HCT116 (cell line): ENCODE measurements at places on chromosomes 4 and X. TPM values are rescaled to one million over a fixed set of nuclear protein-coding genes. Genes with fewer than 3 reads are reported as not detected.

The TMEM47 gene
- 0.10 TPM for total RNA-seq

The RTL3 gene
- not detected for total RNA-seq

The F11 gene
- total RNA-seq, result not detected

GRCh38 chr4:100816436-100817045 is 298.7 kb upstream of the EMCN start:
- no peaks in the 10 kb centered on the region for H3K27me3 ChIP-seq
- H3K36me3 ChIP-seq, result no peaks in the 10 kb centered on the region
- H3K27ac ChIP-seq, result no peak overlapping the region

The FGFR3 gene
- 31.7 TPM for total RNA-seq

GRCh38 chr4:175034986-175035705 is 117.0 kb downstream of the ADAM29 start:
- no peaks in the 10 kb centered on the region for H3K36me3 ChIP-seq
- no peaks in the 10 kb centered on the region for H3K27me3 ChIP-seq
- no peaks in the 10 kb centered on the region for H3K4me1 ChIP-seq
- H3K4me3 ChIP-seq, result no peak overlapping the region
- H3K27ac ChIP-seq, result no peak overlapping the region

DNA sequence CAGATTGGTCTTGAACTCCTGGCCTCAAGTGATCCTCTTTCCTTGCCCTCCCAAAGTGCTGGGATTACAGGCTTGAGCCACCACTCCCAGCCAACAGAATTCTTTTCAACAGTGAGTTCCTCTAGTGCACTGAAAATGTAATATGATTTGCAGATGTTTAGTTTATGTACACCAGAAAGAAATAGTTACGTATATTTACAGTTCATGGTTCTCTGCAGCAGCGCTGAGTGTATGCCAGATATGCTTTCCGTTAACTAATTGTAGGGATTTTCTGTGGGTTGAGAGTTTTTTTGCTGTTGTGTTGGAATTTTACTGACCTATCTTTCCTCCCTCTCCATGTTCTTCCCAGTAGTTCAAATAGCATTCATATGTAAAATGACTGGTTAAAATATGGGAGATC is 44.0 kb downstream of the GAB1 start:
- no peaks in the 10 kb centered on the region for H3K36me3 ChIP-seq
- H3K27ac ChIP-seq, result no peak overlapping the region
- H3K27me3 ChIP-seq, result no peaks in the 10 kb centered on the region
- H3K4me3 ChIP-seq, result no peak overlapping the region
- no peaks in the 10 kb centered on the region for H3K4me1 ChIP-seq

GRCh38 chr4:121898150-121898549 is 27.9 kb upstream of the BBS7 start:
- H3K27me3 ChIP-seq, result no peaks in the 10 kb centered on the region
- DNase-seq, result peak; percentile 10
- no peaks in the 10 kb centered on the region for H3K36me3 ChIP-seq
- H3K4me1 ChIP-seq, result no peaks in the 10 kb centered on the region

- H3K36me3 ChIP-seq, result no peaks in the 10 kb centered on the region
- no peaks in the 10 kb centered on the region for H3K4me1 ChIP-seq
- no peak for DNase-seq
- H3K4me3 ChIP-seq, result no peak overlapping the region
- no peak overlapping the region for H3K27ac ChIP-seq
- no peaks in the 10 kb centered on the region for H3K27me3 ChIP-seq
Observed at GRCh38 chrX:79138658-79139241, 5.7 kb upstream of the GPR174 start.

The FAT1 gene
- total RNA-seq, result 676 TPM

The HEPH gene
- total RNA-seq, result 0.44 TPM

GRCh38 chrX:150841456-150842197 is 56.8 kb downstream of the CD99L2 start:
- H3K36me3 ChIP-seq, result no peaks in the 10 kb centered on the region
- H3K27me3 ChIP-seq, result no peaks in the 10 kb centered on the region
- DNase-seq, result no peak
- no peak overlapping the region for H3K27ac ChIP-seq

GRCh38 chr4:80229590-80229989 is 32.3 kb downstream of the PRDM8 start:
- peaks cover 87% of the 10 kb centered on the region for H3K27me3 ChIP-seq
- H3K4me3 ChIP-seq, result no peak overlapping the region
- DNase-seq, result no peak

The GAGE10 gene
- not detected for total RNA-seq

DNA sequence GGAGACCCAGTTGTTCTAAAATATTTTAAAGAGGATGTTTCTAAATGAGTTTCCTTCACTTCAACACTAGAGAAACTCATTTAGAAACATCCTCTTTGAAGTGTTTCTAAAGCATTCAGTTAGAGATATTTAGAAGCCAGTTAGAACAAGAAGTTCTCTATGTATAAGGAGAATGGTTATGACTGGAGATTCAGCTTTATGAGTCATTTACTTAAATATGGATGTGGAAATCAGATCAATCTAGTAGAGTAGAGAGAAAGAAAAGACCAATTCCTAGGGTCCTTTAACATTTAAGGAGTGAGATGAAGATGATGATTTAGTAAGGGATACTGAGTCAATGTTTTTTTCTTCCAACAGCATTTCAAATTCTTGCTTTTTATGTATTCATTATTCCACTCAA is 234.1 kb downstream of the GRXCR1 start:
- DNase-seq, result no peak
- no peak overlapping the region for H3K27ac ChIP-seq
- no peaks in the 10 kb centered on the region for H3K27me3 ChIP-seq
- no peaks in the 10 kb centered on the region for H3K36me3 ChIP-seq
- H3K4me3 ChIP-seq, result no peak overlapping the region

DNA sequence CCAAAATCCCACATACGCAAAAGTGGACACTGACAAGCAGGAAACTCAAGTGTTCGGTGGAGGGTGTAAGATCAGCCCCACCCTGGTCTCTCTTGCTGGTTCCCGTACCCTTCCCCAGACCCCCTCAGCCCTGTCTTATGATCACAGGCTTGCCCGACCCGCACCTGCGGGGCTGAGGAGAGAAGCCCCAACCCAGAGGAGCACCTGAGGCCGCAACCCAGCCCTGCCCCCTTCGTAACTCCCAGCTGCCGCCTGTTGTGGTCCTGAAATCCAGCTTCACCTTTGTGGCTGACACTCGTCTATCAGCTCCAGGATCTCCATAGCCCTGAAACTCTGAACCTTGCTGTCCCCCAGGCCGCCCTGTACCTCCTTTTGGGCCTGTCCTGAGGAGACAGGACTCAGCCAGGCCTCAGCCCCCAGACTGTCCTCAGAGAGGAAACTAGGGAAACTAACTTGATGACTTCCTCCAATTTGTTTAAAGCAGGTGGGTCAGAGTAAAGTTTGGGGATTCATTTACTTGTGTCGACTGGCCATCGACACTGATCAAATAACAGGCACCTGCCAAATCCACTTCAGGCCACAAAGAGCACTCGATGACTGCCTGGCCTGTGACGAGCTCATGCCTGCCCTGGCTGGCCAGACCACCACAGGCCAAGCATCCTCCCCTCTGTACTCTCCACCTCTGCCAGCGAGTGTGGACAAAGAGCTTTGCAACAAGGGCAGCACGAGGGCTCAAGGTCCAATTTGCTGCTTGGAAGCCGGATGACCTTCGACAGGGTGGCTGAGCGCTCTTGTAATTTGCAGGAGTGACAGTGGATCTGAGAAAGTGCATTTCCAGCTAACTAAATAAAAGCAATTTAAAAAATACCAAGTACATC is 19.3 kb downstream of the DCTD start:
- H3K27ac ChIP-seq, result no peak overlapping the region
- H3K4me3 ChIP-seq, result no peak overlapping the region
- peaks cover 22% of the 10 kb centered on the region for H3K36me3 ChIP-seq

DNA sequence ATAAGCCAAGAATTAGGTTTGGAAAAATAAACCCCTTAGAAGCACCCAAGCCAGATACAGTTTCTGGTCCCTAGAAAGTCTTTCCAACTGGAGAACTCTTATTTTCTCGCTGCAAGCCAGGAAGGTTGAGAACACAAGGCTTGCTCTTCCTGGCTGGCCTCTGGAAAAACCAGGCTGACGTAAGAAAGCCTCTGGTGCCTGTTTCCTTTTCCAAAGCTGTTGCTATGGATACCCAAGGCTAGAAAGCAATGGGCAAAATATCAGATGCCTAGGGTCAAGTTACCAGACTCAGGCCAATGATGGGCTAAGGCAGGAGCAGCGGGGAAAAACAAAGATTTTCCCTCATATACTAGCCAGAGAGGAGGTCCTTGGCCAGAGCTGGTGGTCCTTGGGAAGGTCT is 281.6 kb downstream of the KLHL13 start:
- no peak for DNase-seq
- no peaks in the 10 kb centered on the region for H3K36me3 ChIP-seq
- H3K4me1 ChIP-seq, result no peaks in the 10 kb centered on the region
- H3K27ac ChIP-seq, result no peak overlapping the region
- no peak overlapping the region for H3K4me3 ChIP-seq

The FGG gene
- 2.7 TPM for total RNA-seq

DNA sequence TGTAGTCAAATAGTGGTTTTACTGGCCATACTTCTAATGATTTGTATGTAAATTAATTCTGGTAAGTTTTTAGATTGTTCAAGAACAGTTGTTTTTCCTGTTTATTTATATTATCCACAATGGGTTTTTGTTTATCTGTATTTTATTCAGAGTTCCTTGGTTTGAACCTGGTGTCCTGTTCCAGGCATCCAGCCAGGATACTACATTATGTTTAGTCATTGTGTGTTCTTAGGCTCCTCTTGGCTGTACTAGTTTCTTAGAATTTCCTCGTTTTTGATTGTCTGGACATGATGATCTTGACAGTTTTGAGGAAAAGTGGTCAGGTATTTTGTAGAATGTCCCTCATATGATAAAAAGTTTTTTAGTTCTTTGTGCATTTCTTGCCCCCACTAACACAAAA is 7.8 kb downstream of the TIGD2 start:
- peaks cover 23% of the 10 kb centered on the region for H3K4me1 ChIP-seq
- no peaks in the 10 kb centered on the region for H3K36me3 ChIP-seq
- no peak overlapping the region for H3K4me3 ChIP-seq
- DNase-seq, result no peak
- H3K27me3 ChIP-seq, result no peaks in the 10 kb centered on the region
- no peak overlapping the region for H3K27ac ChIP-seq

- H3K4me1 ChIP-seq, result no peaks in the 10 kb centered on the region
- no peak overlapping the region for H3K4me3 ChIP-seq
- H3K27me3 ChIP-seq, result no peaks in the 10 kb centered on the region
- DNase-seq, result no peak
Observed at GRCh38 chrX:53018627-53019026, 30.0 kb upstream of the GPR173 start.

The DMD gene
- 0.05 TPM for total RNA-seq

The GPR78 gene
- not detected for total RNA-seq

- peaks cover 8% of the 10 kb centered on the region; the same call in 1 of the 2 replicates for H3K4me1 ChIP-seq
- H3K36me3 ChIP-seq, result no peaks in the 10 kb centered on the region
- no peak for DNase-seq
- no peak overlapping the region for H3K27ac ChIP-seq
Observed at GRCh38 chr4:138659812-138660316, 355.7 kb upstream of the NOCT start.

The KLF3 gene
- total RNA-seq, result 44.2 TPM

The KDR gene
- total RNA-seq, result 0.52 TPM

The DHX15 gene
- 195 TPM for total RNA-seq

DNA sequence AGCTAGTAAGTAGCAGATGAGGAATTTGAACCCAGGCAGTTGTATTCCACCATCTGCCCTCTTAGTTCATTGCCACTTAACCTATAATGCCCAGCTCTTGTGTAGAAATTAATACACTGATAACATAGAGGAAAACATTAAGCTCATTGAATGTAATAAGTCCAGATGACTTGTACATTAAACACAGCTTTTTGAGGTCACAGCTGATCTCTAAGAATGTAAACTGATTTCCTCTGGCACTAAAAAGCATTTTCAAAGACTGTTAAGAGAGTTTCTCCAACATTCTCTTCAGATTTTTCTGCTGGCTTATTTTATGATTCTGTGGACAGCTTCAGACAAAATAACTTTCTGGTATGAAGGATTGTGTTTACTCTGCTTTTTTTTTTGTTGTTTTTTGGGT is 42.7 kb downstream of the HPRT1 start:
- H3K4me3 ChIP-seq, result no peak overlapping the region
- H3K27ac ChIP-seq, result no peak overlapping the region
- H3K4me1 ChIP-seq, result no peaks in the 10 kb centered on the region
- DNase-seq, result no peak
- H3K27me3 ChIP-seq, result no peaks in the 10 kb centered on the region

DNA sequence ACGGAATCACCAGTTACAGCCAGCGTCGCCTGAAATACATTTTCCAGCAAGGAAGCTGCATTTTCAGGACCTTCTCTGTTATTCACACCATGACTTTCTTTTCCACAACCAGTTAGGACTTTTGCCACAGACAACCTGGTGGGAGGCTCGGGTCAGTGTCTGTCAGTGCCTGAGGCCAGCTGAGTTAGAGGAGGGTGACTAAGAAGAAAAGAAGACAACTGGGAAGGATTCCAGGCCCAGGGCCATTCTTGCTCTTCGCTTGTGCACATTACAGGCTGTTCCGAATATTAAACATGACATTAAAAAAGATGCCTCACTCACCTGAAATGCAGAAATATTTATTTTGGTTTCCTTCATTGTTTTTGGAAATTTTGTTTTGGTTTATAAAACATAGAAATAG is 21.4 kb upstream of the CENPU start:
- no peak for DNase-seq
- no peaks in the 10 kb centered on the region for H3K36me3 ChIP-seq
- no peak overlapping the region for H3K4me3 ChIP-seq
- H3K27ac ChIP-seq, result no peak overlapping the region

The CYLC1 gene
- not detected for total RNA-seq

- no peak overlapping the region for H3K27ac ChIP-seq
- H3K4me1 ChIP-seq, result no peaks in the 10 kb centered on the region
- H3K4me3 ChIP-seq, result no peak overlapping the region
Observed at GRCh38 chr4:73434311-73434710, 1.7 kb upstream of the AFP start.

DNA sequence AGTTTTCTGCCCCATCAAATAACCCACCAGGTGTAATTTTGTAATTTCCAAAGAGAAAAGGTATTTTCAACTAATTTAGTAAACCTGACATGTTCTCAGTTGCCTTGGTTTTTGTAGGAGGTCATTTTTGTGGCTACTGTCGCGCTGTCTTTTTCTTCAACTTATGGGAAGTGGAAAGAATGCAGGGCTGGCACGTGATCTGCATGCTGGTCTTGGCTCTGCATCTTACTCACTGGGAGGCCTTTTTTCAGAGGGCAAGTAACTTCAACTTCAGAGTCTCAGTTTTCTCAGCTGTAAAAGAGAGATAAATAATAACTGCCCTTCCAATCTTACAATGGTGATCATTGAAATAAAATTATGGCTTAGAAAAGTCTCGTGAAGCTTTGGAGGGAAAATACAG is 109.9 kb upstream of the SMIM10 start:
- no peak overlapping the region for H3K4me3 ChIP-seq
- H3K27me3 ChIP-seq, result no peaks in the 10 kb centered on the region
- H3K27ac ChIP-seq, result no peak overlapping the region
- no peaks in the 10 kb centered on the region for H3K36me3 ChIP-seq
- DNase-seq, result no peak

The EPGN gene
- 1.5 TPM for total RNA-seq

GRCh38 chrX:134004084-134004483 is 18.7 kb upstream of the GPC3 start:
- H3K27me3 ChIP-seq, result no peaks in the 10 kb centered on the region
- no peaks in the 10 kb centered on the region for H3K36me3 ChIP-seq

GRCh38 chr4:47386561-47387235 is 76.8 kb downstream of the COMMD8 start:
- peaks cover 8% of the 10 kb centered on the region for H3K27me3 ChIP-seq
- no peak for DNase-seq
- no peaks in the 10 kb centered on the region for H3K4me1 ChIP-seq
- no peak overlapping the region for H3K4me3 ChIP-seq

- H3K27ac ChIP-seq, result peak overlapping the region; percentile 81
- peaks cover 46% of the 10 kb centered on the region for H3K4me1 ChIP-seq
- H3K27me3 ChIP-seq, result no peaks in the 10 kb centered on the region
- peak; percentile 48 for DNase-seq
Observed at GRCh38 chrX:40132751-40133150, 35.0 kb upstream of the BCOR start.
